AG08395 (cell line): ENCODE measurements at places on chromosomes 2 and 18.

DNA sequence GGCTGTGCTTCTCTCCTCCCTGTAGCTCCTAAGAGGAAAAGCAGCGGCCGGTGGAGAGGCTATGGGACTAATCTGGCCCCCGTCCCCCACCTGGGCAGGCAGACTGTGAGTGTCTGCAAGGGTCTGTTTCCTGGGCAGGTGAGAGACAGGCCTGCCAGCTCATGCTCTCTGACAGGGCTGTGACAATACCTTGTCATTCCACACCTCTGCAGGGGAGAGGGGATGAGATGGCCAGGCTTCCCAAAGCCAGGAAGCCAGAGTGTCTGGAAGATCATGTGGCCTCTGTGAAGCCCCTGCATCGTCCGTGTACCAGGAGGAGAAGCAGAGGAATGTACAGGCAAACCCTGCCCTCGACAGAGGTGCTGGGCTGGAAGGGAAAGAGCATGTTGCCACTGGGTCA lies 142.5 kb upstream of the GATA6 start:
- DNase-seq: no peak

- no peak for DNase-seq
Observed at GRCh38 chr2:49070716-49071115, 83.6 kb downstream of the FSHR start.

- DNase-seq: no peak
Observed at GRCh38 chr2:235979753-235980435, 188.3 kb downstream of the GBX2 start.

DNA sequence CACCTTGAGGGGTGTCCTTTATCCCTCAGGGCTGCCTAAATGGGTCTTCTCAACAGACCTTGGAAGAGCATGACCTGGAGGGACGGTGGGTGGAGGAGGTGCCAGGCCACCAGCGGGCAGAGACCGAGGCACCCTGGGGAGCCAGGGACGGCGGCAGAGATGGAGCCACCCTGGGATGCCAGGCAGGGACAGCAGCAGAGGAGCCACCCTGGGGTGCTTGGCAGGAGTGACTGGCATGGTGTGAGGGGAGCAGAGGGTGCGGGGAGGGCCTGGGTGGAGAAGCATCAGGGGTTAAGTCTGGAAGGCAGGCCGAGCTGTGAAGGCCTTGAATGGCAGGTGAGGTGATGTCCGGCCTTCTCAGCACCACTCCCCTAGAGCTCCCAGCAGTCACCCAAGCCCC lies 56.1 kb downstream of the CIB4 start:
- DNase-seq: no peak

- peak; percentile 87 for DNase-seq
Observed at GRCh38 chr18:79528846-79529245, 133.1 kb downstream of the NFATC1 start.

- DNase-seq: no peak
Observed at GRCh38 chr2:99812426-99812825, 322.6 kb upstream of the REV1 start.

GRCh38 chr2:168119515-168120141 lies 127.8 kb downstream of the STK39 start:
- peak; percentile 43 for DNase-seq

GRCh38 chr2:14776216-14776615 lies 143.7 kb downstream of the LRATD1 start:
- no peak for DNase-seq

GRCh38 chr18:50310080-50310479 lies 22.6 kb upstream of the CXXC1 start:
- DNase-seq: no peak

- no peak for DNase-seq
Observed at GRCh38 chr2:239200646-239201530, 199.9 kb downstream of the HDAC4 start.

DNA sequence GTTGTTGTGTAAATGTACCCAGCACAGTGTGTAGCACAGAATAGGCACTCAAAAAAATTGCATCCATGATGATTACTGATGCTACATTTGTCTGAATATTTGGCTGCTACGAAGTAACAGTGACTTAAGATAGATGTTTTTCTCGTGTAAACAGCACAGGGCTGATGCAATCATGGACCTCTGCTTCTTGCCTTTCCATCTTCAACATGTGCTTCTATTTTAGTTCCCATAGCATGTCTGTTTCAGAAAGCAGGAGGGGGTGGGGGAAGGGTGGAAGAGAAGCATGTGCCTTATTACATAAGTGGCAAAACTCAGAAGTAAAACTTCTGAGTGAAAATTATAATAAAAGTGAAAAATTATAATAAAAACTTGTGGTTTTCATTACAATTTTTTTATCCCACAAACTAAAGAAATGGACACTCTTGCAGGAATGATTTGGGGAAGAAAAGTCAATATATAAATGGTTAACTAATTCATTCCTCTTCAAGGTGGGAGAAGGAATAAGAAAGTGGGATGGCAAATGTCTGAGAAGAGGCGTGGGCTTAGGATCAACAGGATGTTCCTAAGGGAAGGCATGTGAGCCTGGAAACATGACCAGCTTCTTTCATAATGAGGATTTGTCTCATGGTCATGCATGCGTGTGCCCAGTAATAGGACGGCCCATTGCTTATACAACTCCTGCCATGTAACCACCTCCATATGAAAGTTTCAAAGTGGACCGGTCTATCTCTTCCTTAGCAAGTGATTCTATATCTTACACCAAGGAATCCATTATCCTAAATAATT lies 27.2 kb downstream of the CCBE1 start:
- no peak for DNase-seq

- DNase-seq: no peak
Observed at GRCh38 chr2:9593925-9594324, 36.9 kb downstream of the YWHAQ start.

DNA sequence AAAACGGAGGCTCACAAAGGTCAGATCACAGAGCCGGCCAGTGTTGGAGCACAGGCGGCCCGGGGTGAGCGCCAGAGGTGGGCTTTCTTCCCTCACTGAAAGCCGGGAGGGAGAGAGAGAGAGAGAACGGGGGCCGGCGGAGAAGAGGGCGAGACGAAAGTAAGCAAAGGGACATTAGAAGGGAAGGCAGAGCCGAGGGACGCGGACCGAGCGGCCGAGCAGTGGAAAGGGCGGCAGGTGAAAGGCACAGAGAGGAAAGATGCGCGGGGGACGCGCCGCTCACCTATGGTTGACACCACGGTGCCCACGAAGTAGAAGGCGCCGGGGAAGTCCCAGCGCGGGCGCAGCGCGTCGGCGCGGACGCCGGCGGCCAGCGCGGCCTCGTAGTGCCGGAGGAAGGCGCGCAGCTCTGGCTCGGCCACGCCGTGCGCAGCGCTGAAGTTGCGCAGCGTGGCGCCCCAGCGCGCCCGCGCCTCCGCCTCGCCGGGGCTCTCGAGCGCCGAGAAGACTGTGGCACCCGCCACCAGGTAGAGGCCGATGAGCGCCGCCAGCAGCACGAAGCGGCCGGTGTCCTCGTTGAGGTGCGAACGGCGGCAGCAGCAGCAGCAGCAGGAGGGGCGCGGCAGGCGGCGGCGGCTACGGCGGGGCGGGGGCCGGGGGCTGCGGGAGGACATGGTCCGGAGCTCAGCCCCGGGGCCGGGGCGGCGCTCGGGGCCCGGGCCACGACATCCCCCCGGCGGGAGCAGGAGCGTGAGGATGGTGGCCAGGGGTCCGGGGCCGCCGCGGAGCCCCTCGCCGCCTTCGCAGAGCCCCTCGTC lies 166.9 kb downstream of the MSH2 start:
- no peak for DNase-seq

DNA sequence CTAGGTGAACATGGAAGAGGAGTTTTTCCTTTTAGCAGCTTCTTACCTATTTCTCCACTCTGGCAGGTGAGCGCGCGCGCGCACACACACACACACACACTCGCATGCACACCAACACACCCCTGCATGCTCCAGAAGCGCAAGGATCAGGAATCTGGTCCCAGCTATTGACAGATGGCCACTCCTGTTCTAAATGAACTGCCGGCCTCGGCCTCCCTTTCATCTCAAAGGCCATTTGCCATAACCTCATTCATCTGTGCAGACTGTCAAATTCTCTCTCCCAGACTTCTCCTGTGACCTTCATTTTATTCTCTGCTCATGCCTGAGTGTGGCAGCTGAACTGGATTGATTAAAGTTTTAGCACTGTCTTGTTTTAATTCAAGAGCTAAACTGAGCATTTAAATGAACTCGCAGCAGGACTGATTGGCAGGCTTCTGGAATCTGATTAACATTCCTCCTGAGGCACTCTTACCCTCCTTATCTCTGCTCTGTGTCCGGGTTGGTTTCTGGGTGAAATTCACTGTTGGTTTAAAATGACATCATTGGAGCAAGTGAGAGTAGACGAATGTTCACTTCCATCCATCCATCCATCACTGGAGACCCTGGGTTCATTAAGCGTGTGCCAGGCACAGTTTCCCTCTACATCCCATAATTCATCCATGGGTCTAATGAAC lies 58.8 kb downstream of the FECH start:
- no peak for DNase-seq

DNA sequence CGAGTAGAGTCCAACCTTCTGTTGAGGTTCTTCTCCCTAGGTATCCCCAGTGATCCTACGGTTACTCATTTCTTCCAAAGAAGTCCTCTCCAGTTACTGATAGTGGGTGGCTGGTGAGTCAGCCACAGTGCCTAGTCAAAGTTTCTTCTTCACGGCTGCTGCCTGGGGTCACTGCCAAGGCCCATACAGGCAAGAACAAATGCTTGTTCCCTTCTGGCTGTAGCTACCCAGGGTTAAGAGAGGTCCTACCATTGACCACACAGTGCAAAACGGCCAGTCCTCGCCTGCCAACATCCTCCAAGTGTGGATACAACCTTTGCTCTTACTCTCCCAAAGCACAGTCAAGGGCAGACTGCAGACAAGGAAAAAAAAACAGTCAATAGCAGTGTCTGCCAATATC lies 2.9 kb upstream of the PTPN4 start:
- DNase-seq: peak; percentile 74

DNA sequence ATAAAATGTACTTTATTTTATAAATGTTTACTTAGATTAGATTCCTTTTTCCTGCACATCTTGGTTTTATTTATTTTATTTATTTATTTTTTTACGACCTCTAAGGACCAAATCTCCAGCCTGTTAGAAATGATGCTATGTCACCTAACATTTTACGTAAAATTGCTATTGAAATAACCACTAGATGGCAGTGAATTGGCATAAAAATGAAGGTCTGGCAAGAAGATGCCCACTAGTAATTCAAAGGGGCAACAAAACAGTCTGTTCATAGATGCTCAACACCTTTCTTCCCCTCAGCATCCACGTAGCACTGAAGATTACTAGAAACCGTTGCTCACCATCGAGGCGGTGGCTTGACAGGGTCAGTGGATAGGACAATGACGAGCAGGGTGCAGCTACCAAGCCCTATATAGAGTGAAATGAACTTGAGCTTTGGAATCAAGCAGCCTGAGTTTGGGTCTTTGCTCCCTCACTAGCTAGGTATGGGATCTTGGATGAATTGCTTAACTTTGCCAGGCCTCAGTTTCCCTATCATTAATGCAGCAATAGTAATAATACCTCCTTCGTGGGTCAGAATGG lies 128.7 kb upstream of the L3MBTL4 start:
- peak; percentile 40 for DNase-seq

DNA sequence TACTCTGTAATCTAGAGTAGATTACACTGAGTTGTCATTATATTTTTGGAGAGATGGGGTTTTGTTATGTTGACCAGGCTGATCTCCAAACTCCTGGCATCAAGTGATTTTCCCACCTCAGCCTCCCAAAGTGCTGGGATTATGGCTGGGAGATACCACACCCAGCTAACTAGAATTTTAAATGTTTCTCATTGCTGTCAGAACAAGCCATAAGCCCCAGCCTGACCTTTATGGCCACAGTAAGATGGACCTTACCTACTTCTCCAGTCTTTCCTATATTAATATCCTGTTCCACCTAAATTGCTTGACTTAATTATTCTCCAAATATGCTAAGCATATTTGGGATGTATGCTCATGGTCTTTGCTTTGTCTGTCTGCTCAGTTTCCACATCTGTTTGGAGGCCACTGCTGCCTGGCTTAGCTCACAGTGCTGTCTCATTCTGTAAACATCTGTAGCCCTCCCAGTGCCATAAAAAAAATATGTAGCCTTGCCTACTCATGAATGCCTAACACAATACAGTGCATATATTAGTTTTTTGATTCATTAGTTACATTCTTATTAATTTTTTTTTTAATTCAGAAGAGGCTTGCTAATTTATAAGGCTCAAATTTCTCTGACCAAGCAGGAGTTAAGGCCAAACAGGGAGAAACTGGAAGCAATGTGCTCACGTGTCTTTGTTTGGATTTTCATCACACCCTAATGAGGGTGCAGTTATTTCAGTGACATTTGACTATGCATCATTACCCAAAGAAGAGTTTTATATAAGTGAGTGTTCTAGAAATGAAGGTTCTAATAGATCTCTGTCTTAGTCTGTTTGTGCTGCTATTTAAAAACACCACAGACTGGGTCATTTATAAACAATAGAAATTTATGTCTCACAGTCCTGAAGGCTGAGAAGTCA lies 45.3 kb upstream of the PSME4 start:
- peak; percentile 76 for DNase-seq

GRCh38 chr2:149042881-149043280 lies 4.4 kb downstream of the LYPD6B start:
- no peak for DNase-seq
